GM12892 (cell line): ENCODE measurements at places on chromosomes 2 and 18.

DNA sequence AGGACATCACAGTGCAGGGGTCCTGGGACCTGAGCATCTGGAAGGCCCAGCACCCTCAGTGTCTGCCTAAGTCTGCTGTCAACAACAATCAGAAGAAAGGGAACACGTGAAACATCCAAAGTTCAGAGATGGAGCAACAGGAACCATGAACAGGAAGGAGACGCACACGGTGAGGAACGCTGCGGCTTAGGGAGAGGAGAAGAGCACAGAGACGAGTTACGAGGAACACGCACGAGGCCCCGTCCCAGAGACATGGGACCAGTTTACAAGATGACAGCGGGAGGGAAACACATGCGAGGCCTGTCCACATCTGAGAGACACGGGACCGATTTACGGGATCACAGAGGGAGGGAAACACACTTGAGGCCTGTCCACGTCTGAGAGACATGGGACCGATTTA lies 2.9 kb upstream of the KCNG2 start:
- DNase-seq: no peak

DNA sequence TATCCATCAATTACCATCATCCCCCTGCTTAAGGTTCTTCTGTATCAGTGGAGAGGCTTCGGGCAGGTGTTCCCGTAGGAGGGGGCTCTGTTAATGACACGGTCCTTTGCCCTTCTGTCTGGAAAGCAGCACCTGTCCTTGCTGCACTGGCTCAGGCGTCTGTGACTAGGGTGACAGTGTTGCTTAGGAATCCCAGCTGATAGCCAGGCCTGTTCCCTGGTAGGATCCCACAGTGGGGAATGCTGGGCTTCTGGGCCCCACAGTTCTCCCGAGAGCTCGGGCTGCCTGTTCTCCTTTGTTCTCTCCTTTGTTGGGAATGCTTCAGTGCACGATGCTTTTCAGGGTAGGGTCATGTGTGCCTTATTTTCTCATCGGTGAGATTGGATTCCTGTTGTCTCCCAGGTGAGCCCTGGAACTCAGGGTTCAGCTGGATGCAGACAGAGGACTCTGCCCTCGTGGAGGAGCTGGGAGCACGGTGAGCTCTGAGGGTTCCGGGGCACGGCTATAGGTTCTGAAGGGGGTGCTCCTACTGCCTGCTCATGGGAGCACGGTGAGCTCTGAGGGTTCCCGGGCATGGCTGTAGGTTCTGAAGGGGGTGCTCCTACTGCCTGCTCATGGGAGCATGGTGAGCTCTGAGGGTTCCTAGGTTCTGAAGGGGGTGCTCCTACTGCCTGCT lies 9.6 kb downstream of the SNTG2 start:
- DNase-seq: no peak

DNA sequence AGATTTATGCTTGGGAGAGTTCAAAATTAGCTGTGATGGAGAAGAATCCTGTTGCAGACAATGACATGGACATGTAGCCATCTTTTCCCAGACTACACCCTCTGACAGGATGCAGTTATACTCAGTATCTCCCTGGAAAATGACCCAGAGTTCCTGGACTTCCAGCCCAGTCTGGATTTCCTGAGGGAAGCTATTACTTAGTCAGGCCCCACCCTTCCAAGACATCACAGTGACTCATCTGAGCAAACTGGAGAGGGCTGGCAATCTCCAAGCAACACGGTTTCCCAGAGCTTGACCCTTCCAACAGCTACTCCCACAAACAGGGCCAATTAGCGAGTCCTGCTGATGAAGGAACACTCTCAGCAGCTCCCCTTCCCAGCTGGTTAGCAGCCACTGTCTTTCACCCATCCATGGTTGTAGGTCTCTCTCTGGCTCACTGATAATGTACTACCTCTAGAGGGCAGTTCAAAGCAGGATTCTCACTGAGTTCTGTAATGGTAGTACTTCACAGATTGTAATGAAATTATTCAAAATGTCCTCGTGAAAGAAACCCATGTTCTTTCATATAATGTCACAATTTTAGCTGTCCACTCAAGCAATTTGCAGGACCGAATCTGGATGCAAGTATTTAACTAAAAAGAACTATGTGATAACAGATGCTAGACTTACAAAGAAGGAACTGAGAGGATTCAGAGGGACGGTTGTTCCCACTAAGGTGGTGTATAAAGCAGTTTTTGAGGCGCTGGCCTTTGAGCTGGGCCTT lies 110.2 kb downstream of the MDH1 start:
- no peak for DNase-seq

DNA sequence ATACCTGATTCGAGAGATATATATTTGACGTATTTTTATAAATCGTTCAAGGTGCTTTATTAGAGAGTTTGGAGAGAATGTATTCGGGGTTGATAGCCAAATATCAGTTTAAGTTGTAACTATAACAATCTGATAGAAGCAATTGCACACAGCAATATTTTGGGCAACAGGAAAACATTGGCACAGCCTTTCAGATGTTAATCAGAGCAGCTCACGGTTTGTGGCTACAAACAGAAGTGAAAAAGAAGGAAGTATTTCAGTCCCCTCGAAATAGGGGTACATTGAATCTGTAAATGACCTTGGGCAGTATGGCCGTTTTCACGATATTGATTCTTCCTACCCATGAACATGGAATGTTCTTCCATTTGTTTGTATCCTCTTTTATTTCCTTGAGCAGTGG lies 20.6 kb downstream of the SERPINB10 start:
- DNase-seq: no peak

- no peak for DNase-seq
Measured at GRCh38 chr18:74929110-74929509, 279.8 kb downstream of the PTGR3 start.

GRCh38 chr2:162473-163382 lies 101.1 kb downstream of the SH3YL1 start:
- no peak for DNase-seq

DNA sequence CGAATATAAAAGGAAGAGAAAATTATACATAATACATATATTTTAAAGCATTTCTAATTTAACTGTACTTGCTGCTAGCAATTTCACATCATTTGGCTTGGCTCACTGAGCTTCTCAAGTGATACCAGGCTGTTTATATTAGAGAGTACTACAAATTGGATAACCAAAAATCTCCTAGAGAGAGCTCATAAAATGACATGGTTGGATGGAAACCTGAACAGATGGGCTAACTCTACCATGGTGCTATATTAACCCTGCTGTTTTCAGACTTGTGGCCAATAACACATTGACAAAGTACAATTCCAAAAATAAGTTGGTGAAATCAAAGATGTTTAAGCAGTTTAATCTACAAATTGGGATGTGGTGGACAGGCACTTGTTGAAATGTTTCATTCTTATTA lies 364.4 kb upstream of the GCFC2 start:
- DNase-seq: no peak

GRCh38 chr2:136381722-136382633 lies 264.0 kb upstream of the CXCR4 start:
- peak; percentile 23 for DNase-seq

- no peak for DNase-seq
Measured at GRCh38 chr2:172107690-172108586, 5.2 kb upstream of the DLX2 start.

- no peak for DNase-seq
Measured at GRCh38 chr2:228602288-228602687, 420.8 kb upstream of the SPHKAP start.

- no peak for DNase-seq
Measured at GRCh38 chr2:176561706-176562105, 292.5 kb downstream of the MTX2 start.

DNA sequence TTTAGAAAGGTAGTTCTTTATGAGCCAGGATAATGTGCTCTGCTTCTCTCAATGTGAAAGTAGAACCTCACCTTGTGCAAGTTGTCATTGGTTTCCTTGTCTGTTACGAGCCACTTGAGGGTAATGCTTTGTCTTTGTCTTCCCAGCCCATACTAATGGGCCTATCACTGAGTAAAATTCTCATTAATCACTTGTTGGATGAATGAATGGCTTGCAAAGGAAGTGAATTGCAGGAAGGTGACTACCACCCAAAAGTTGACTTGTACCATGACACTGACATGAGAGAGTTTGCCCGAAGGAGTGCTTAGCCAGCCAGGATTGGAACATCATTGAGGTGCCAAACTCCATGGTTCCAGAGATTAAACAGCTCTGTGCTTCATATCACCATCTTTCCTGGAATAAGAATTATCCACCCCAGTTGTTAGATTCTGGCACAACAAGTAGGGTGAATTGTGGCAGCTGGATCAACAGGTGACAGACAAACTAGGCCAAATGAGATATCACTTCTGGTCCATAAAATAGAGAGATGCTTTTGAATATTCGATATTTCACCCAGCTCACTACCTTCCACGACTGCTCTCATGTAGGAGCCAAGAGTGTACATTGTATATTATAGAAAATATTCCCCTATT lies 20.5 kb upstream of the CD28 start:
- DNase-seq: no peak

- DNase-seq: no peak
Measured at GRCh38 chr2:50746526-50746925, 285.4 kb downstream of the NRXN1 start.

DNA sequence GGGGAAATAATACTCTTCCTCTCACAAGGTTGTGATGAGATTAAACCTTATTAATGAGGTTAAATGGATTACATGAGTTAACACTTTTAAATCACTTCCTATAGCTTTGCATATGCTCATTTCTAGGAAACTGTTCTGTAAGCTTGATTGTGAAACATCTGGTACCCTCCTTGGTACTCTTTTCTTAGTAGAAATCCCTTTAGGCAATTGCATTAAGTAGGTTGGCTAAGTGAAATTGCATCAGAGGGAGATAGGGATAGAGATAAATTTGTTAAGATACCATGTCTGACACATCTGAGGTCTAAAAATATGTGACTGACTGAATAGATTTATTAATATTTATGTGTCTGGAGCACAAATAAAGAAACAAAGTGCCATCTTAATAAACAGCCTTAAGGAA lies 275.9 kb upstream of the MAP2 start:
- DNase-seq: no peak

DNA sequence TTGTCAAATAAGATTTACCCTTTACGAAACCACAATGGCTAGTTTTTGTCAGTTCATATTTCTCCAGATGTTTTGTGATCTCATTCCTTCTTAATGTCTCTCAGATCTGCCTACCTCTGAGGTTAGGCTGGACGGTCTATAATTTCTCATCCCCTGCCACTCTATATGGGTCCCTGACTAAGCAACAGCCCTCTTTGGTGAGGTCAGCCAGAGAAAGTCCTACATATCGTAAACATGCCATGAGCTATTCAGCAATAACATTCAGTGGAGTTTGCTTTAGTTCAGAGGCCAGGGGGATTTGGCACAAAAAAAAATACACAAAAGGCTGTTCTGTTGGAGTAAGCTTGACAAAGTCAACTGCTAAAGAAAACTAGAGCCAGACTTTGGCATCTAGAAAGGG lies 192.1 kb upstream of the NCKAP5 start:
- DNase-seq: no peak

- no peak for DNase-seq
Measured at GRCh38 chr2:70528276-70528675, 25.4 kb downstream of the TGFA start.

- no peak for DNase-seq
Measured at GRCh38 chr2:30503007-30503694, 56.1 kb downstream of the LCLAT1 start.

- DNase-seq: no peak
Measured at GRCh38 chr2:170944545-170944944, 15.5 kb downstream of the GORASP2 start.

GRCh38 chr18:813172-814071 lies 1.4 kb upstream of the YES1 start:
- DNase-seq: no peak

- no peak for DNase-seq
Measured at GRCh38 chr2:217382794-217383193, 522.9 kb upstream of the TNP1 start.

DNA sequence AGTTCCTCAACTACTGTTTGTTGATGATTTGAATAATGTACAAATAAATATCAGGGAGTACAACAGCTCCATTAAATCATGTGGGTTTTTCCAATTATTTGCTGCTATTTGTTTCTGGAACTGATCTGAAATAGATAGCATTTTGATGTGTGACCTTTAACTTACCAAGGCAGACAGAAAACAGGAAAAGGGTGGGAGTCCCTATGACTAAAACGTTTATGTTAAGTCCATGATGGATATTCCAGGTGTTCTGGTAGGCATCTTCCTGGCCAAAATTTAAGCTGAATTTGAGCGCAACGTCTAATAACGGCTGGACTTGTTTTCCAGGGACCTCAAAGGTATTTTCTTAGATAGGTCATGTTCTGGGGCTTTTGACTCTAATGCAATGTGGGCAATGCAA lies 41.6 kb downstream of the WIPF1 start:
- DNase-seq: no peak

DNA sequence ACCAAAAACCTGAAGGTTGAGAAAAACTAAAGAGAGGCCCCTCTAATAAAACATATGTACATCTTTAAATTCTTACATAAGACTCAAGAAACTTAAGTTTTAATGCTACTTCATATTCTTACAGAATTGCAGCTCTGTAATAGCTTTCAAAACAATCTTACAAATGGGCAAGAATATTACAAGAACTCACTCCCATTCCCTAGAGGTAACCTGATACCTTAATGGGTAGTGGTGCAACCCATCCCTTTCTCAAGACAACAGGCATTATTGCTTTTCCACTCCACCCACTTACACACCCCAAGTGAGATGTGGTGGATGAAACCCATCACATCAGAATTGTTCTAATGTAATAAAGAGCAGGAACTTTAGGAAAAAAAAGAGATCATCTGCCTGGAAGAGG lies 103.7 kb downstream of the RBMS1 start:
- DNase-seq: no peak

DNA sequence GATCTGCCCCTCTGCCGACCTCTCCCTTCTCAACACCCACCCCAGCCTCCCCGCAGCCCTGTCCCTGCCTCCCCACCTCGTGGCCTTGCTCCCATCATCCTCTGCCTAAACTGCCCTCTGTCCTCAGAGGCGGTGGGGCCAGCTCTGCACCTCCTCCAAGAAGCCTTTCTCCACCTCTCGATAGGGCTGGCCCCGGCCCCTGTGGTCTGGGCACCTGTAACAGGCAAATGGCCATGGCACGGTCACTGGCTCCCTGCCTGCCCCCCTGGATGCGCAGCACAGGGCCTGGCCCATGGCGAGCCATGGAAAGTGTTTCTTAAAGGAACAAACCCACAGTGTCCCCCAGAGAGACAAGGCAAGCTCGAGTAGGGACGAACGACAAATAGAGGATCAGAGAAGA lies 42.0 kb downstream of the MYO7B start:
- DNase-seq: no peak

- no peak for DNase-seq
Measured at GRCh38 chr2:170486730-170487129, 228.4 kb upstream of the SP5 start.

DNA sequence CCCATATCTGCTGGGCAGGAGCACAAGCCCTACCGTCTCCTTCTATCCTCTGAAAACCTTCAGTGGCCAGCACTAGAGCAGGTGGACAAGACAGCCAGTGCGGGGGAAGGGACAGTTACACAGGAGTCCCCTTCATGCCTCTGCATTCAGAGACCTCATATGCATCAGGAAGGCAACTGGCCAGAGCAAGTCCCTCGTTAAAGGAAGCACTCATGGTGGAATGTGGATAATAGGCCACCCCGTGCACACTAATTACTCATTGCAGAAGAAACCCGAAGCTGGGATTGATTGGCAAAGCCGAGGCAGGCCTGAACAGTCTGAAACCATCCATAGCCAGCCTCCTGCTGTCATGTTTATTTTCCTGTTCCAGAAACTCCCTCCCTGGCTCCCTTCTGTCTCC lies 11.2 kb downstream of the KIAA2012 start:
- no peak for DNase-seq

- DNase-seq: no peak
Measured at GRCh38 chr2:176628438-176628837, 359.2 kb downstream of the MTX2 start.

GRCh38 chr2:43612944-43613343 lies 17.1 kb upstream of the THADA start:
- no peak for DNase-seq
